ENCODE measurements at places on chromosomes 12 and 14. TPM values are rescaled to one million over a fixed set of nuclear protein-coding genes. Genes with fewer than 3 reads are reported as not detected.
A peak's percentile ranks its signal among the peaks of the same experiment; 100 is the strongest.

DNA sequence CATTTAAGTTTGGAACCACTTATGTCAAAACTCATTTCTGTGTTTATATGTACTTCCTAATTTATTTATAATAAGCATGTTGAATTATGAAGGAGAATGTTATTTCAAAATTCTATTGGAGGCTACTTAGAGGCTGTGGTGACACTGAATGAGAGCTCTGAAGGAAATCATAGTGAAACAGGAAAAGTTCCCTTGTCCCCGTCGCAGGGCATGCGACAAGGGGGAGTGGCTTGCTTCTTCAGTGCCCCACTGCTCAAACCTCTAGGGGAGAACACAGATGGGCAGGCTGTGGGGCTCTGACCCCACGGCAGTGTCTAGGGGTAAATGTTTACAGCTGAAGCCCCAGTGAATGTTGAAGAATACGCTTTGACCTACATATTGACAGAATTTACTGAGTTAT is 261.9 kb downstream of the RAD51B start:
- no peak for DNase-seq
- H3K4me3 ChIP-seq = no peak overlapping the region
- no peaks in the 10 kb centered on the region for H3K27me3 ChIP-seq
- no peak overlapping the region for H3K27ac ChIP-seq
- H3K4me1 ChIP-seq = peaks cover 14% of the 10 kb centered on the region
- H3K36me3 ChIP-seq = no peaks in the 10 kb centered on the region

Gene CRIP1
- total RNA-seq = not detected

- H3K27ac ChIP-seq = peak overlapping the region; percentile 93
- H3K36me3 ChIP-seq = no peaks in the 10 kb centered on the region
These were observed 759 bp downstream of the NFYB start for GRCh38 chr12:104137001-104137901.

- no peaks in the 10 kb centered on the region for H3K36me3 ChIP-seq
- peaks cover 3% of the 10 kb centered on the region for H3K4me1 ChIP-seq
- no peak overlapping the region for H3K4me3 ChIP-seq
- no peak overlapping the region for H3K27ac ChIP-seq
- DNase-seq = no peak
- no peaks in the 10 kb centered on the region for H3K27me3 ChIP-seq
These were observed 77.6 kb upstream of the DACT1 start for GRCh38 chr14:58560208-58560607.

DNA sequence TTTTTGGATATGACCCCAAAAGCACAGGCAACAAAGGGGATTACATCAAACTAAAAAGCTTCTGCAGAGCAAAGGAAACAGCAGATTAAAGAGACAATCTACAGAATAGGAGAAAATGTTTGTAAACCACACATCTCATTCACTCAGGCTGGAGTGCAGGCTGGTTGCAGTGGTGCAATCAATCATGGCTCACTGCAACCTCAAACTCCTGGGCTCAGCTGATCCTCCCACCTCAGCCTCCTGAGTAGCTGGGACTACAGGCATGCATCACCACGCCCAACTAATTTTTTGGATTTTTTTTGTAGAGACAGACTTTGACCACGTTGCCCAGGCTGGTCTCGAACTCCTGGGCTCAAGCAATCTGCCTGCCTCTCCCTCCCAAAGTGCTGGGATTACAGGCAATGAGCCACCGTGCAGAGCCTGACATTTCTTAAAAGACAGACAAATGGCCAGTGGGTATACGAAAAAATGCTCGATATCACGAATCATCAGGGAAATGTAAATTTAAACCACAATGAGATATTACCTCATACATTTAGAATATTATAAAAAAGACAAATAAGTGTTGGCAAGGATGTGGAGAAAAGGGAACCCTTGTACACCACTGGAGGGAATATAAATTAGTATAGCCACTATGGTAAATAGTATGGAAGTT is 9.8 kb downstream of the NCKAP5L start:
- no peaks in the 10 kb centered on the region for H3K36me3 ChIP-seq
- H3K27ac ChIP-seq = no peak overlapping the region
- peaks cover 17% of the 10 kb centered on the region for H3K4me1 ChIP-seq
- no peak overlapping the region for H3K4me3 ChIP-seq

DNA sequence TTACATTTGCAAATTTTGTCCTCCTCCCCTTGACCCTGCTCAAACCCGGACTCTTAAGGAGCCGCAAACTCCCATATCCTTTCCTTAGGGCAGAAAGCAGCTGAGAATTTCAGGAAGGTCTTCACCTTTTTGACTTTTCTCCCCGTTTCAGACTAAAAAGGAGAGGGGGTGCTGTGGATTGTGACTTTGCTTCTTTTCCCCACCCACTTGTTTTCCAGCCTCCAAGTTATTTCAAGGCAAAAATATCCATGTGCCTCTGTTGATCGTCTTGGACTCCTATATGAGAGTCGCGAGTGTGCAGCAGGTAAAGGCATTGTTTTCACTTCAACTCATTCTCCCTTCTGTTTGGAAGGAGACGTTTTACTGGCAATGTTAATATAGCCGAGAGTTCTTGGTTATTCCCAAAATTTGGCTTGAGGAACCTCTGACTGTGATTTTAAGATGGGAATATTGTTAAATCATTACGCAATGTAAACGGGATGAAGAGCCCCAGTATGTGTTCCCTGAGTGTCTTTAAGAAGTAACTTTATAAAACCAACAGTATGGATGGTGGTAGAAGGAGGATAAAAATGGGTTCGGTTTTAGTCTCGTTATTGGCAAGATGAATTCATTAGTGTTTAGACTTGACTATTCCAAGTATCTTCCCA is 663 bp downstream of the LRRK2 start:
- H3K27ac ChIP-seq = no peak overlapping the region
- DNase-seq = no peak
- peaks cover 54% of the 10 kb centered on the region for H3K27me3 ChIP-seq

- H3K36me3 ChIP-seq = no peaks in the 10 kb centered on the region
- H3K4me1 ChIP-seq = no peaks in the 10 kb centered on the region
- H3K27me3 ChIP-seq = no peaks in the 10 kb centered on the region
- no peak overlapping the region for H3K27ac ChIP-seq
- no peak overlapping the region for H3K4me3 ChIP-seq
These were observed 245.7 kb downstream of the KCNC2 start for GRCh38 chr12:74963867-74964331.

DNA sequence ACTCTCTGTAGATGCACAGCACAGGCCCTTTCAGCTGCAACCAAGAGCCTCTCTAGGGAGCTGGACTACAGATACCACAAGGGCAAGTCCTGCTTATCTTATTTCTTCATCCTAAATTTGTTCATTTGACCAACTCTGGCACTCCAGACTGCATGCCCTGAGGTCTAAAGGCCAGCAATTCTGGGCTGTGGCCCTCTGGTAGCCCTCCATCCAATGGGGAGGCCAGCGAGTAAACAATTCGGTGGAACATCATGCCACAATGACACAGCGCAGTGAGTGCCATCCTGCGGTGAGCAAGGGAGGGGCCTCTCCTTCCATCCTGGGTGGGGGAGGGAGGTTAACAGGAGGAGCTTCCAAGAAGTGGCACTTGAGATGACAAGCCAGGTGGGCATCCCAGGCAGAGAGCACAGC is 652 bp upstream of the SELPLG start:
- H3K36me3 ChIP-seq = no peaks in the 10 kb centered on the region
- peaks cover 47% of the 10 kb centered on the region for H3K4me1 ChIP-seq
- DNase-seq = no peak
- H3K27ac ChIP-seq = no peak overlapping the region

- H3K4me3 ChIP-seq = no peak overlapping the region
- no peaks in the 10 kb centered on the region for H3K36me3 ChIP-seq
These were observed 125.3 kb upstream of the ATF7IP start for GRCh38 chr12:14239935-14240872.

Gene SMIM41
- total RNA-seq = not detected

- no peaks in the 10 kb centered on the region for H3K36me3 ChIP-seq
- H3K27me3 ChIP-seq = no peaks in the 10 kb centered on the region
- no peak overlapping the region for H3K27ac ChIP-seq
- H3K4me1 ChIP-seq = peaks cover 54% of the 10 kb centered on the region
- DNase-seq = no peak
These were observed 68.5 kb downstream of the DIP2B start for GRCh38 chr12:50573271-50573670.

Gene BEGAIN
- 13.4 TPM for total RNA-seq

GRCh38 chr14:68147303-68147702 is 327.7 kb downstream of the RAD51B start:
- H3K27me3 ChIP-seq = no peaks in the 10 kb centered on the region
- no peak overlapping the region for H3K27ac ChIP-seq
- no peaks in the 10 kb centered on the region for H3K36me3 ChIP-seq
- peaks cover 4% of the 10 kb centered on the region for H3K4me1 ChIP-seq
- no peak for DNase-seq

Gene TPH2
- total RNA-seq = not detected

Gene TAS2R50
- total RNA-seq = 2.4 TPM

DNA sequence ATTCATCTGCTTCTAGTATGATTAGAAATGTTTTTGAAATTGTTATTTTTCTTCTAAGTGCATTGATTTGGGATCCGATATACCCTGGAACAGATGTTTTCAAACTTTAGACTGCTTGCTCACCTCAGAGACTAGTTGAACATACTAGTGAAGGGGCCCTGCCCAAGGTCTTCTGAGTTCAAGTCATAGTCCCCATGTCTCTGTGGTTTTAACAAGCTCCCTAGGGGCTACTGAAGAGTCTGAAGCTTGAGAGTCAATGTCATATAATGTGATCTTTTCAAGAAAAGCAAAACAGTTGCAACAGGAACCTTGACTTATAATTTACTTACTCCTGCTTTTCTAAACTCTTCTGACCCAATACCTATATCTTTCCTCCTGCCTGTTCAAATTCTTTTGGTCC is 7.5 kb upstream of the UBE2N start:
- no peak for DNase-seq
- H3K27me3 ChIP-seq = no peaks in the 10 kb centered on the region
- H3K36me3 ChIP-seq = no peaks in the 10 kb centered on the region
- no peak overlapping the region for H3K27ac ChIP-seq
- H3K4me1 ChIP-seq = no peaks in the 10 kb centered on the region

Gene OR4E2
- not detected for total RNA-seq

Gene KRT83
- not detected for total RNA-seq

GRCh38 chr14:96016501-96017160 is 22.5 kb upstream of the C14orf132 start:
- no peaks in the 10 kb centered on the region for H3K27me3 ChIP-seq
- H3K27ac ChIP-seq = no peak overlapping the region
- DNase-seq = peak; percentile 67
- peaks cover 13% of the 10 kb centered on the region for H3K4me1 ChIP-seq
- no peak overlapping the region for H3K4me3 ChIP-seq
- H3K36me3 ChIP-seq = no peaks in the 10 kb centered on the region

- H3K4me3 ChIP-seq = peak within 1 kb of the TSS; percentile 71
- H3K27ac ChIP-seq = no peak within 1 kb of the TSS
- DNase-seq = peak; percentile 89
- peaks cover 4% of the 10 kb centered on the region for H3K27me3 ChIP-seq
These were observed at the start of gene C12orf42 for GRCh38 chr12:103495469-103496456. C12orf42 (minus strand) TSS chr12:103495968; CDS start chr12:103478426, 17,542 bp downstream.

DNA sequence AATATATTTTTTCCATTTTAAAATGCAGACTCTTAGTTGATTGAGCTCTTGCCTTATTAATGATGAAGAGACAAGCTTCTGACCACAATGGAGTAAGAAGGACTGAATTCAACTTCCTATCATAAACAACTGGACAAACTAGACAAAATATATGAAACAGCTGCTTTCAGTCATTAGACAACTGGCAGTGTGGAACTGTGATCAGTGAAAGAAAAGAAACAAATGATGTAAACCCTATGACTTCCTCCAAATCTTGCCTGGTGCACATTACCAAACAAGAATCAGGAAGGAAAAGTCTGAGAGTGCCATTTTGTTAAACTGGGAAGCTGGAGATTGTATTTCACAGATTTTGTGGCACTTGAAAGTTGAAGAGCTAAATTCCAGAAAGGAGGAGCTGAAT is 154.7 kb upstream of the ATXN7L3B start:
- no peaks in the 10 kb centered on the region for H3K4me1 ChIP-seq
- no peak overlapping the region for H3K4me3 ChIP-seq
- no peaks in the 10 kb centered on the region for H3K27me3 ChIP-seq
- no peak overlapping the region for H3K27ac ChIP-seq
- DNase-seq = no peak

Gene DNAL1
- 29.4 TPM for total RNA-seq

GRCh38 chr12:111925171-111925570 is 83.1 kb downstream of the MAPKAPK5 start:
- H3K36me3 ChIP-seq = no peaks in the 10 kb centered on the region
- H3K27me3 ChIP-seq = no peaks in the 10 kb centered on the region
- H3K4me3 ChIP-seq = no peak overlapping the region
- no peak overlapping the region for H3K27ac ChIP-seq
- no peaks in the 10 kb centered on the region for H3K4me1 ChIP-seq

DNA sequence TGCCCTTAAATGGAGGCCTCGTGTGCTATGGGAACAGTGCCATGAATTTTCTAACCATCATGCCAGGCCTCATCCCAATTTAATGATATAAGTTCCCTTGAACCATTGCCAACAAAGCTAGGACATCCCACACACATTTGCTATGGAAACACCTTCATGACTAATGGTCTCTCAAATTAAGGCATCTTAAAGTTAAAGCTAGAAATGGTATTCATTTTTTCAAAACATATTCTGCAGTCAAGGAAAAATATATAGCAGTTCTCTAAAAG is 117.3 kb downstream of the BTG1 start:
- no peaks in the 10 kb centered on the region for H3K4me1 ChIP-seq
- H3K27me3 ChIP-seq = no peaks in the 10 kb centered on the region
- no peak overlapping the region for H3K4me3 ChIP-seq
- DNase-seq = no peak
- no peaks in the 10 kb centered on the region for H3K36me3 ChIP-seq
- no peak overlapping the region for H3K27ac ChIP-seq

Gene HOXC13
- total RNA-seq = not detected

DNA sequence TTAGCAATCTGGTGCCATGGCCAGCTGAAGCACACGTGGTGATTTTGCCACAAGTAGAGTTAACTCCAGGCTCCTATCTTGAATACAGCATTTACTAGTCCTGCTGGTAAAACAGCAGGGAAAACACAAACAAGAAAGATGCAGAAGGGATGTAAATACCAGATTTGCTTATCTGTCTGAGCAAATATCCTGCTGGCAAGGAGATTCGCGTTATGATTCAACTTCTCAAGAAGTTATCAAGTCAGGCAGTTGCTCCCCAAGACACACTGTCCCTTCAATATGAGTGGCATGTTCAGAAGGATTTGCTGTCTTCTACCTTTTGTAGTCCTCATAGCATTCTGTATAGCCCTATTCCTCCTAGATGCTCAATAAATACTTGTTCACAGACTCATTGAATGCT is 171.2 kb upstream of the EGLN3 start:
- H3K27me3 ChIP-seq = no peaks in the 10 kb centered on the region
- no peaks in the 10 kb centered on the region for H3K36me3 ChIP-seq
- H3K27ac ChIP-seq = no peak overlapping the region

GRCh38 chr14:28770630-28771029 is 4.0 kb downstream of the FOXG1 start:
- H3K27ac ChIP-seq = no peak overlapping the region
- H3K27me3 ChIP-seq = peaks cover 100% of the 10 kb centered on the region
- peak; percentile 3 for DNase-seq
- no peaks in the 10 kb centered on the region for H3K36me3 ChIP-seq
- no peak overlapping the region for H3K4me3 ChIP-seq

DNA sequence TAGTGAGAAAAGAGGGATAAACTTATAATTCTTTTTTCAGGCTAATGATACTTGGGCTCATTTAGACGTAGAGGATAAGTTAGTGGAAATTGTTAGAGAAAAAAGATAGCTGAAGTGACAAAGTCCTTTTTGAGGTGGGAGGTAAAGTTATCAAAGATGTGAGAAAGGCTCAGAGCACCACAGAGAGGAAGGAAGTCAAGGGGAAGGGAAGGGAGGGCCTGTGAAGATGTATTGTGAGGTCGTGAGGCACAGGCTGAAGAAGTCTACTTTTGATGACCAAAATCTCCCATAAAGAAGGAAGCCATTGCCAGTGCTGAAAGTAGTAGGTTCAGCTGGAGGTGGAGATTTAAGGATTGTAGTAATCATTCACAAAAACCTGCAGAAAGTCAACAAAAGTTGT is 19.4 kb upstream of the PTGDR start:
- no peak for DNase-seq
- H3K27me3 ChIP-seq = no peaks in the 10 kb centered on the region
- H3K4me1 ChIP-seq = peaks cover 38% of the 10 kb centered on the region
- no peak overlapping the region for H3K4me3 ChIP-seq
- no peak overlapping the region for H3K27ac ChIP-seq

Measured in neural progenitor cell (in vitro differentiated cells).